ENCODE measurements at places on chromosomes 1 and 21.

DNA sequence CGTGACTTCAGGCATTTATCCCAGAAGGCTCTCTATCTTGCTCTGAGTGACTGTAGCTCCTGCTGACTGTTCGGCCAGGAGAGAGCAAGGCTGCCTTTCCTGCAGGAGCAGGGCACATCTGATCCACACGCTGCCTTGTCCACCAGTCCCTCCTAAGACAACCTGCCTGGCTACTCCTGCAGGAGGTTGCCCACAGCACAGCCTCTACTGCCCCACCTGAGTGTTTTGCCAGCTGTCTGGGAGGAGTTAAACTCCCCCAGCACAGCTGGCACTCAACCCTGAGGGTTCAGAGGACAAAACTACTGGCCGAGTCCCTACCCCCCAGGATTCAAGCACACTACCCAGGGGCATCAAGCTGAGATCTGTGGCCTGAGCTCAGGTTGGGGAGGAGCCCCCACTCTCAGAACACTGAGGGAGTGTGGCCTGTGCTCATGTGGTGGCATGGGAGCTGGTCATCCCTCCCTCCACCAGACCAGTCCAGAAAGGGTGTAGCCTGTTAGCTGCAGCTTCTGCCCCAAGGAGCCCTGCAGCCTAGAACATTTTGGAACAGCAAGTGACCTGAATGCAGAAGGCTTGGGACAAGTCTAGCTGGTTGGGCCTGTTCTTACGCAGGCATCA is 237.3 kb downstream of the SLC44A5 start:
- DNase-seq: no peak

- no peak for DNase-seq
Measured at GRCh38 chr1:95653618-95654017, 419.6 kb downstream of the RWDD3 start.

DNA sequence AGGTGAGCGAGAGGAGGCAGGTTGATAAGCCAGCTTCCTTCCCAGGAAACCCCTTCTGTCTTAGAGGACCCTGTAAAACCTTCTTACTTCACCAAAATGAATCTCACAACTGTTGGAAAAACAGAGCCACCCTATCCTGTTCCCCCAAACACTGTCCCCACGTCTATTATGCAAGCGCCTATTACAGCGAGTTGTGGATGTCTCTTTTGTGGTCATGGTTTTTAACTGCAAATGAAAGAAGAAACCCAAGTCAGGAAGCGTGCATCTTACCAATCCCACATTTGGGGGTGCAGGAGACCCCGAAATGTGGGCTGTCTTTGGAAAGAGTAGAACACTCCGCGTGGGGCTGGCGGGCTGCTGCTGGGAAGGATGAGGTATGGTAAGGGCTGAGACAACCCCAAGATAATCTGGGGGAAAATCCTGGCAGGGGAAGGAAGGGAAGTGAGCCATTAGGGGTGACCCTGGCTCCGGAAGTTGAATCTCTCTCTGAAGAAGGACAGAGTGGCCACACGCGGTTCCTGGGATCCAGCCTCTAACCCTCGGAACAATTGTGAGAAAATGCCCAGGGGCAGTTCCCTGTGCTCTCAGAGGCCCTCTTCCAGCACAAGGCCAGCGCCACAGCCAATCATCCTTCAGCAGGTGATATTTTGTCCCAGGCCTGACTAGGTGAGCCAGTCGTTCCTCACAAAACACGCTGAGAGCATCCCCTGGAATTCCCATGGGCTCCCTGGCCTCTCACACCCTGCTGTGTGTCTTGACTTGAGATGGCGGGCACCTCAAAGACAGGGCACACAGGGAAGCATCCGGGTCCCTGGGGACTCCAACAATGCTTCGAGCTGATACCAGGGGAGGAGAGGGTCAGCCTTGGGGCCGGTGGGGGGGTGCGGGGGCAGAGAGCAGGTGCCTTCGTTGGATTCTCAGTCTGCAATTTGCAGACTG is 168.5 kb upstream of the IRF2BP2 start:
- DNase-seq: no peak

GRCh38 chr1:81220614-81221071 is 580.1 kb upstream of the ADGRL2 start:
- DNase-seq: no peak

- DNase-seq: no peak
Measured at GRCh38 chr1:69510026-69510425, 57.7 kb upstream of the LRRC7 start.

- no peak for DNase-seq
Measured at GRCh38 chr1:25253911-25254310, 6.7 kb upstream of the RSRP1 start.

DNA sequence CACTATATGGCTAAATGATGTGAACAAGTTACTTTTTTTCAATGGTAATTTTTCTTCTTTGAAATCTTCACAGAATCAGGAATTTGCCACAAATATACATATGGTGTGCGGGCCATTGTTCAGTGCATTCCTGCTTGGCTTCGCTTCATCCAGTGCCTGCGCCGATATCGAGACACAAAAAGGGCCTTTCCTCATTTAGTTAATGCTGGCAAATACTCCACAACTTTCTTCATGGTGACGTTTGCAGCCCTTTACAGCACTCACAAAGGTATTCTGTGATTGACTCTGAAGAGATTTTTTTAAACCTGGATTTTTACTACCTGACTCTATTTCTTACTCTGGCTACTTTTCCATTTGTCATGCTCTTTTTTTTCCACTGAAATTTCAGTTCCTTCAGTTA is 76.2 kb upstream of the KIAA1614 start:
- no peak for DNase-seq

DNA sequence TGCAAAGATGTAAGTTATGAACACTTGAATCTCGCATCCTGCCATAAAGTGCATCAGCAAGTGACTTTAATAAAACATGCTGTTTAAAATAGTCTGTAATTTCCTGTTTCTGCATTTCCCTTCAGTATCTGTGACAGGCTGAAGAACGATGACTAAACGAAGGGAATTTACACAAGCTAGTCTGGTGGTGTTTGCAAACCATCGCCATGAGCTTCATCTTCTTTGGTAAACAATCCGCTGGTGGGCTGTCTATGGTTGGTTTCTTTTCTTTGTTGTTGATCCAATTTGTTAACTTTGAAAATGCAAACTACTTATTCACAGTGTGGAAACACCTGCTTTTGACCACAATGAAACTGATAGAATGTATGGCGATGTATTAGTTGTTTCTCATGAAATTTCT is 13.9 kb downstream of the SERTAD4 start:
- no peak for DNase-seq

GRCh38 chr1:10796029-10796944 is at the start of gene CASZ1:
Gene CASZ1 (minus strand): TSS chr1:10796646. CDS start chr1:10693889, 102,757 bp downstream.
- DNase-seq: peak; percentile 95

DNA sequence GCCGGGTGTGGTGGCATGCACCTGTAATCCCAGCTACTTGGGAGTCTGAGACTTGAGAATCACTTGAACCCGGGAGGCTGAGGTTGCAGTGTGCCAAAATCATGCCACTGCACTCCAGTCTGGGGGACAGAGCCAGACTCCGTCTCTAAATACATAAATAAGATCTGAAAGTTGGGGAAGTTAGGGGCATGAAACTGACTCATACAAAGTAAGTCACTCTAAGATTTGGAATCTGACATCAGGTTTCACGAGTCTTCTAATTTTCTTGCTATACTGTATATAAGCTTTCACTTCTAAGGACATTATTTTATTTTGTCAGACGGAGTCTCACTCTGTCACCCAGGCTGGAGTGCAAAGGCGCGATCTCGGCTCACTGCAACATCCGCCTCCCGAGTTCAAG is 30.1 kb downstream of the RNF19B start:
- no peak for DNase-seq

DNA sequence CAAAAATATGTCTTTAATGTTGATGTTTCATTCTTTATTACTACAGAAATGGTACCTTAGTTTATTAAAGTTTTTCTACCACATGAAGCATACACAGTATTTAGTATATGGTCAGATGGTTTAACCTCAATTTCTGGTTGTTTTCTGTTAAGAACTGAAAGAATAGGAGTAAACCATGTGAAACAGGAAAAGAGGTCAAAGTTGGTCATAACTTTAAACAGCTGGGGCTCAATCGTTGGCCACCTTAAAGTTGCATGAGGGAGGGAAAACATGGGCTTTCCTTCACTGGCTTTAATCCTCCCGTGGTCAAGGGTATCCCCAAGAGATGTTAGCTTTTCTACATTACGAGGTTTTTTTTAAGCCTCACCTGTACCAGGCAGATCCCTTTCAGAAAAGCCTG is 483.3 kb upstream of the ADAMTS5 start:
- no peak for DNase-seq

DNA sequence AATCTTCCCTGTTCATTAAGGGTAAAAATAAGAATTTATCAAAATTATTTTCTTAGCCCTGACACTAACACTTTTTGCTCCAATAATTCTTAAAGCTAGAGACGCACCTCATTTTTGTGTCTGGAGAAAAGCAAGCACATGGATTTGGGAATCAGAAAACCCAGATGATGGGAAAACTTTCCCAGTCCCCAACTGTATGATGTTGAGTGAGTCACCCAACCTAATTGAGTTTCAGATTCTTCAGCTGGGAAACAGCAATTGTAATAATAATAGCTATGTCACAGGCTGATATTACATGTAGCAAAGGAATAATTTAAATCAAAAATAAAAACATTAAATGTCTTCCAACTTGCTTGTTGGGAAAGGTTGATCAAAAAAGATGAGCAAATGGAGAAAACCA is 159.0 kb downstream of the MIS18A start:
- no peak for DNase-seq

DNA sequence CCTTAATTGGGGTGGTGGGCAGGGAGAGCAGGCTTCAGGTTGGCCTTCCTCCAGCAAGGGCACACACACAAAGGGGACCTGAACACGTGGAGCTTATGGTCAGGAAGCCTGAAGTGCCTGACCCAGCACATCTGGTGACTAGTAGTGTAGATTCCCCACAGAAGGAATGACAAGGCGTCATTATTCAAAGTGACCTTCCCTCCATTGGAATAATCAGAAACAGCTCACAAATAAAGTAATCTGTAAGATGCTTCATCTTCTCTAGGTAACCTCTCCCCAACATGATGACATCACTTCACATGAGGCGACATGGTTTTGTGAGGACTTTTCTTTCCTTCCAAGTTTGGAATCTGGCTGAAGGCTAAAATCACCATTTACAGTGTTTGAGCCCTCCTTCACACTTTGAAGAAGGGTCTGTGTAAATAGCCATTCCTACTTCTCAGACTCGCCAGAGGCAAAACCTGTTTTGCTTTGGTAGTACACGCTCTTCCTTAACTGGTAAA is 32.8 kb upstream of the ERG start:
- no peak for DNase-seq

DNA sequence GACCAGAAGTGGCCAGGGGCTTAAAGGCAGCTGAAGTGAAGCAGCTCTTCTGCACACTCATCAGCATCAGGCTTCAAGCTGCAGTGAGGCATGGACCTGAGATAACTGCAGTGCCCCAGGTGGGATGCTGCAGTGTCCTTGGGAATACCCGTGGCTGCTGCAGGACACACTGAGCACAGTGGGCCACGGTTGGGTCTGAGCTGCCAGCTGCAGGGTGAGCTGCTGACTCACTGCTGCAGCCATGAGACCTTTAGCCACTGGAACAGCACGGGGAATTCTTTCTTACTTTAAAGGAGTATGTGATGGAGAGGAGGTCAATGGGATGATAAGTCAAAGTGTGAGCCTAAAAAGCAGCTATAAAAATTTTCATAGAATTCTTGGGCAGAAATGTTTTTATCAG is 102.1 kb downstream of the XCL2 start:
- DNase-seq: no peak

- DNase-seq: no peak
Measured at GRCh38 chr1:91745640-91746373, 140.1 kb downstream of the TGFBR3 start.

DNA sequence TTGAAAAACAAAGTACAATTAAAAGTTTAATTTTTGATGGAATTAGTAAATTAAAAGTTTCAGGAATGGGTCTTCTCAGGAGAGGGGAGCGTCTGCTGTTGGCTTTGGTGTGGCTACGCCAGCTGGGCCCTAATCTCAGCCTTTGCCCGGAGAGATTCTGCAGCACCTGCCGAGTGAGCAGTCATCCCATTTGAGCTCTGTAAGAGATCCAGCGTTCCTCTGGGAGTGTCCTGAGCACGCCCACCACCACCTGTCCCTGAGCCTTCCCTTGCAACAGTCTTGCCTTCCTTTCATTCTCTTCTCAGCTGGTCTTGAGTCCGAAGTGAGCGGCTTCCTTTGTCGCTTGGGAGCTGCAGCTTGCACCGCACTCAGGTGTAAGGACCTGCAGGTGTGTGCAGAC is 263.1 kb downstream of the CAMTA1 start:
- no peak for DNase-seq

Measured in NCI-H345 (cell line).